ENCODE measurements at places on chromosomes 1 and 21.

DNA sequence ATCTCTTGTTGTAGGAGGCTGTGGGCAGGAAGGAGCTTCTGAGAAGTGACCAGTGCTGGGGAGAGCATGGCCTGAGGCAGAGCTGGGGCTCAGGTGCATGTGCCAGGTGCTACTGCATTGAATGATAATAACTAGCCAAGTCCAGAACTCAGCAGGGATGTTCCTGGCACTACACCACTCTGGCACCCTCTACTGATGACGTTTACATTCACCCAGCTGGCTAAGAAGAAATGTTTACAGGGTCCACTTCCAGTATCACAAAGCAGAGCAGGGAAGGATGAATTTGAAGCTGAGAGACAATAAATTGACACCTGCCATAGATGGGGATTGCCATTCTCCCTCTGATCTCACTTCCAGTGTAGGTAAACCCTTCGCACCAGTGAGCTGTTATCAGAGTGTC lies 411.8 kb downstream of the SETD4 start:
- DNase-seq: no peak

DNA sequence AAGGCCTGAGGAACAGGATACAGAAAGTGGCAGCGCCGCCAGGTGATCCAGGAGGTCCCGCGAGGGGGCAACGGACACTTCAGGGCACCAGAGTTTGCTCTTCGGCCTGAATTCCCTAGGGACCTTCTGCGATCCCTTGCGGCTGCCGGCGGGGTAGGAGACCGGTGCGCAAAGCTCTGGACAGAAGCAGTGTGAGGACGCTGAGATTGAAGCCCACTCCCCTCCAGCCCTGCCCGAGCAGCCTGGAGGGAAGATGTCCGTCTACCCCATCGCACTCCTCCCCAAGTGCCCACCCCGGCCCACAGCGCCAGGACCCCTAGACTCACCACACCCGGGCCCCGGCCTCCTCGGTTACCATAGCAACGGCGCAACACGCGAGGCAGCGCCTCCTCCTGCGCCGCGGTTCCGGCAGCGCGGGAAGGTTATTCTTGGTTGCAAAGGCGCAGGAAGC lies at the start of gene ANKRD45:
ANKRD45 (minus strand) TSS at position 361 of the 451 bp plus-strand sequence. CDS start 10,433 bp downstream, outside the sequence.
- DNase-seq: no peak

- no peak for DNase-seq
Observed at GRCh38 chr1:8061673-8062386, 35.7 kb upstream of the ERRFI1 start.

DNA sequence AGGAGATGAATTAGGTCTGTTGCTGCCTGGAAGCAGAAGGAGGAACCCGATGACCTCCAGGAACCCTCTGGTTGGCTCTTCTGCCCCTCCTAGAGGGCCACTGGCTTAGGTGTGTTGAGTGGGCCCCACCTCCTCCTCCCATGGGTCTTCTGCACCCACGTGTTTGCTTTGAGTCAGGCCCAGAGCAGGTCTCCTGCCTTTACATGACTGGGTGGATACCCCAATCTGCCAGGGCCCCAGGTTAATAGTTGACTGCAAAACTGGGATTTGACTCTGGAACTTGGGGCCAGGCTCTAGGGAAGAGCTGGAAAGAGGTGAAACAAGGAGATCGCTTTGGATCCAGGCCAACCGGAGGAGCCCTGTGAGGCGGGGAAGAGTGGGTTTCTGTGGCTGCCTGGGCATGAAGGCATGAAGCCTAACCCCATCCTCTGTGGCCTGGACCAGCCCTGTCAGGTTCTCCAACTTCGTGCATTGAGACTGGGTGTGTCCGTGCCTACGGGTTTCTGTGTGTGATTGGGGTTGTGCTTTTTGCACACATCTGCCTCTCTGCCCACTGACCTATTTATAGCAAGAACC lies 7.8 kb upstream of the LAD1 start:
- DNase-seq: no peak

GRCh38 chr1:70745199-70745598 lies 302.4 kb downstream of the PTGER3 start:
- no peak for DNase-seq

- no peak for DNase-seq
Observed at GRCh38 chr1:200780545-200781369, 42.1 kb downstream of the CAMSAP2 start.

GRCh38 chr1:153544453-153545066 lies 1.0 kb downstream of the S100A4 start:
- no peak for DNase-seq

DNA sequence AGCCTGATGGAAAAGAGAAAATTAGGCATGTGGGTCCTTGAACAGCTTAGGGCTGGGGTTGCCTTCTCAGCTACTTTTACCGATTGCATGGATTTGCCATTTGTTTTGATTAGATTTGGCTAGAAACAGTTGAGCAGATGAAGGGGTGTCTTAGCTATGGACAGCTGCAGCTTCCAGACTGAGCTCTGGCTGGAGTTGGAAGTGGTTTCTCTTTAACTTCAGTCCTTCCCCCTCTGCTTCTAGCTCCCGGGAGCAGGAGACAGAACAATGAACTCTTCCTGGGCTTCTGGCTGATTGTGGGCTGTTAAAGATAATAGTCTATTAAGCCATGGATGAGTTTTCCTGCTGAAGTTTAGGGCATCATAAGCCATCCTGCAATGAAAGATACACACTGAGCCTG lies 50.7 kb downstream of the UBE2T start:
- no peak for DNase-seq

GRCh38 chr1:175116903-175117302 lies 49.3 kb downstream of the TNN start:
- DNase-seq: no peak

- DNase-seq: no peak
Observed at GRCh38 chr1:205248793-205249601, 21.3 kb downstream of the TMCC2 start.

DNA sequence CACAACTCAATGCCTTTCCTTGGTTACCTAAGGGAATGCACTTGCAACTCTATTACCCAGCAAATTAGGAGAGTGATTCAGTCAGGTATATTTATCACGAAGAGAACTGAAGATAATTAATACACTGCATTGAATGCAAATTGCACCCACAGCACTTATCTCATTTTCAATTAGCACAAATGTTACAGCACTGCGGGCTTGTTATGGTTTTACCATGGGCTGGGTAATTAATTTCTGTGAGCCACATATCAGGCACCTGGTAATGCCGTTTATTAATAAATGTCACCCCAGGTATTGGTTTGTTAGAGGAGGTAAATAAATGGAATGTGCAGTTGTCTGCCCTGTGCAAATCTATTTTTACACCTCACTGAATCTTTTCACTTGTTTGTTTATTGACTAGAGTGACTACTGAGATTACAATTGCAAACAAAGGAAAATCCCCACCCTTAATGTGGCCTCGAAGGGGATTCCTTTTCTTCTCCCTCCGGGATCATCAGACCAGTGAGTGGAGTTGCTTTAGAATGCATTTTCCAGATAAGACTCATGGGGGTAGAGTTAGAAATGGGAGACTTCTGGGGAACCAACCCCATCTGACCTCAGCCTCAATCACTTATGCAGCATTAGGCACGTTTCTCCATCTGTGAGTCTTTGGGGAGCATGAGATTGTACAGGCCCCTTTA lies 269.3 kb downstream of the RPS6KC1 start:
- no peak for DNase-seq

DNA sequence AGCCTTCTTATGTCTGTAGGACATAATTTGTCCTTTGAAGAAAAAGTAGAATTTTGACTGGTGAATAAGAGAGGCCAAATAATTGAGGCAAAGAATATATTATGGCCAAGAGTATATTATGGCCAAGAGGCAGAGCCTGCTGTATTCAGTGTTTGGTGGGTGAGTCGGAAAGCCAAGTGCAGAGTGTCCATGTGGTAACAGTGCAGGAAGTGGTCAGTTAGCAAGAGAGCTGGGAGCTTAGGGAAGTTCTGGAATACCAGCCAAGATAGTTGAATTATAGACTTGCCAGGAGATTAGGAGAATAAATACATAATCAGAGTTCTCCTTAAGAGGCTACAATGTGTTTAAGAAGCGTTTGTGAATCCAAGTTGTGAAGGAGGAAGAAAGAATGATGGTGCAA lies 131.5 kb upstream of the LMO4 start:
- DNase-seq: no peak

GRCh38 chr1:63027176-63027575 lies 243.2 kb downstream of the ATG4C start:
- DNase-seq: no peak

- no peak for DNase-seq
Observed at GRCh38 chr1:172742599-172743500, 83.9 kb downstream of the FASLG start.

GRCh38 chr1:226754793-226755533 lies 15.9 kb upstream of the ITPKB start:
- no peak for DNase-seq

DNA sequence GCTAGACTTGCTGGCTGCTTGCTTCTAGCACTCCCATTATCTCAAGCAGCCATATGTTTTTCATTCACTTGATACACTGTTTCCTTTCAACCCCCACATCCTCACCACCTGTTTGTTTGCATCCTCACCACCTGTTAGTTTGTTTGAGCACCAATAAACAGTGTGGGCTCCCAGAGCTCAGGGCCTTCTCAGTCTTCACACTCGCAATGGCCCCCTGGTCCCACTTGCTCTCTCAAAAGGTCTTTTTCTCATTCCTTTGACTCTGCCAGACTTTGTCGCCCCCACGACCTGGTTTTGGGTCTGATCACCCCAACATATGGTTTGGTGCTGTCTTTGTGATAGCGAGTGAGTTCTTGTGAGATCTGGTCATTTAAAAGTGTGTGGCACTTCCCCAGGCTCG lies 6.2 kb upstream of the PADI4 start:
- DNase-seq: no peak

GRCh38 chr1:50488876-50489275 lies 65.6 kb upstream of the DMRTA2 start:
- DNase-seq: no peak

- DNase-seq: peak; percentile 40
Observed at GRCh38 chr1:78223417-78224215, 177.8 kb downstream of the GIPC2 start.

DNA sequence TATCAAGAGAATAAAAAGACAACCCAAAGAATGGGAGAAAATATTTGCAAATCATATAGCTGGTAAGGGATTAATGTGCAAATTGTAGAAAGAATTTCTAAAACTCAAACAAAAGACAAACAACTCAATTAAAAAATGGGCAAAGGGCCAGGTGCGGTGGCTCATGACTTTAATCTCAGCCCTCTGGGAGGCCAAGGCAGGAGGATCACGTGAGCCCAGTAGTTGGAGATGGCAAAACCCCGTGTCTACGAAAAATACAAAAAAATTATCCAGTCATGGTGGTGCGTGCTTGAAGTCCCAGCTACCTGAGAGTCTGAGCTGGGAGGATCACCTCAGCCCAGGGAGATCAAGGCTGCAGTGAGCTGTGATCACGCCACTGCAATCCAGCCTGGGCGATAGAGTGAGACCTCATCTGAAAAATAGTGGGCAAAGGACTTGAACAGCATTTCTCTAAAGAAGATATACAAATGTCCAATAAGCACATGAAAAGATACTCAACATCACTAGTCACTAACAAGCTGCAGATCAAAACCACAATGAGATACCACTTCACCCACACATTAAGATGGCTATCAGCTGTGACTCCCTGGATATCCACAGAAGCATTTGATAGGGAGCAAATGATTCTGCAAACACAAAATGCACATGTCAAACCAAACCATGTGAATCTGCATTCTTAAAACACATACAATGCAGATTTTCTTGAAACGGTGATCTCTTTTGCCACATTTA lies 20.9 kb downstream of the SLC30A1 start:
- DNase-seq: no peak

- DNase-seq: no peak
Observed at GRCh38 chr1:227134686-227135314, 183.5 kb downstream of the CDC42BPA start.

GRCh38 chr1:50796272-50796671 lies 163.8 kb downstream of the FAF1 start:
- no peak for DNase-seq

DNA sequence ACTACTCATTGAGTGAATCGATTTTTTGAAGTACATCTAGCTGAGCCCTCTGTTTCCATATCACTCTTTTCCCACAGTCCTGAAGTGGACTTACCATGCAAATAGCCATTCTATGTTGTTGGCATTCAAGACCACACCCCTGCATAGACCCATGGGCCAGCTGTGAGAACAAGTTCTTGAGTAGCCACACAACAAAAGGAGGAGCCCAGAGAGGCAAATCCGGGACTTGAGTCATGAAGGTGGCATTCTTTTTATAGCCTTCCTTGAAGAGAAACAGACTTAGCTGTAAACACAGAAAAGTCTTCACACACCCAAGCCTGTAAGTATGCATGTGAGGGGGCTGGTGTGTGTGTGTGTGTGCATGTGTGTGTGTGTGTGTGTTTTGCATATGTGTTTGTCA lies 13.8 kb upstream of the SPRR5 start:
- no peak for DNase-seq

DNA sequence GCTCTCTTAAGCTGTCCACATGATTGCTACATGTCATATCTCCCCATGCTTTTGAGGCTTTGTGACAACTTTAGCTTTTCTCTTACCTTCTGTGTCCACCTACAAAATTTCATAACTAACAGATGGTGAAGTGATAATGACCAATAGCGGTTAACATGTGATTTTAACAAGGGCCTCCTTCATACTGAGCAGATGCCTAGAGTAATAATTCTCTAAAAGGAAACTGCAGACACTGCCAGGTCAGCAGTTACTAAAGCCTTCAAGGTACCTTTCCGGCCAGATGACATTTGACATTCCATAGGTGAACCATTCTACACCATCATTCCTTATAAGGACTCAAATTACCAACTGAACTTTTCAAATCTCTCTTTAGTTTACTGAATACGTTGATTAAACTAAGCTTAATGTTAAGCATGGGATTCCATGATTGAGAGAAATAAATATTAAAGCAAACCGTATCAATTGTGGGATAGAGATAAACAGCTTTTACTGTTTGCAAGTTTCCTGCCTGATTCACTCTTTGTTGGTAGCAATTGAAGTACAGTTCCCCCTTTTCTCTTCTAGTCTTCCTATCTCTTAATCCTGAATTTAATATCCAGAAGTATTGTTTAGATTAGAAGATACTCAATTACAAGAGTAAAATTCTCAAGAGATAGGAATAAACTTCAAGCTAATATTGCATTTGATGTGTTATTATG lies 205.1 kb downstream of the PLA2G4A start:
- no peak for DNase-seq

DNA sequence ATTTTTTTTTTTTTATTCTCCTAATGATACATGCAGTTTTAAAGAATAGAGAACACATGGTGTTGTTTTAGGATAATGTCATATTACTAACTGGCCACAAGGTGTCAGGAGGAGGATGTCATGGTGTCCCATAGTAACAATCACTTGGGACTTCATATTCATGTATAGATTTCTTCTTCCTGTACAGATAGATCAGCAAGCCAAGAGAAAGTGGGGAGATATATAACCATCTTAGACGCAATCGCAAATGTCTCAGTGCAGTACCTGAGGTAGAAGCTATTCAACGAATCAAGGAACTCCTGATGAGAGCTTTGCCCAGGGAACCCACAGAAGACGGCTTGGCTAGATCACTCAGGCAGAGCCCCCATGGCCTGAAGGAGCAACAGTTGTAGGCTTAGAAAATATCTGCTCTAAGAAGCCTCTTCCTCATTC lies 12.3 kb downstream of the OR2T11 start:
- DNase-seq: no peak
